Activated T-cell treated with anti-CD3 and anti-CD28 coated beads, Interleukin-2, amount 50 U/mL, for 48 hours (primary cell): ENCODE measurements at places on chromosomes 7 and 10.

DNA sequence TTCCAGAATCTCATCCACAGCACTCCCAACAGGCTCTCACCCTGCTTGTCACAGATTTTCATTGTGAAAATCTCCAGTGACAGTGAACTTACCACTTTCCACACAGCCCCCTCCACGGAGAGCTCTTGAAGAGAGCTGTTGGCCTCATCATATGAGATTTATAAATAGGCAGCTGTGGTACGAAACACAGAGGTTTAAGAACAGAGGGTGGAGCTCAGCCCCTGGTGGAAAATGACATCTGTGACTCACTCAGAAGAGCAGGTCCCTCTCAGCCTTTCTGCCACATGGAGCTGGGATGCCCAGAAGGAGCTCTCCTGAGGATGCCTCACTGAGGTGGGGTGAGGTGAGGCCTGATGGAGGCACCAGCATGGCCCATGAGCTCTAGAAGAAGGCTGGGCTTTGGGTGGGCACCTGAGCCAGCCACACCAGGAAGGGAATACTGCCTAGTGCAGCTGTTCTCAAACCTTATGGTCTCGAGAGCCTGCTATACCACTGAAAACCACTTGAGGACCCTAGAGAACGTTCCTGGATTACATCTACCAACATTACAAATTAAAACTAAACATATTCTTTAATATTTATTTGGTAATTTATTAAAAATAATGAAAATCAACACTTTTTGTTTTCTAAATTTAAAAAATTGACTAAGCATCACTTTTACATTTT is 25.8 kb upstream of the EEPD1 start:
- peak; percentile 38 for DNase-seq

DNA sequence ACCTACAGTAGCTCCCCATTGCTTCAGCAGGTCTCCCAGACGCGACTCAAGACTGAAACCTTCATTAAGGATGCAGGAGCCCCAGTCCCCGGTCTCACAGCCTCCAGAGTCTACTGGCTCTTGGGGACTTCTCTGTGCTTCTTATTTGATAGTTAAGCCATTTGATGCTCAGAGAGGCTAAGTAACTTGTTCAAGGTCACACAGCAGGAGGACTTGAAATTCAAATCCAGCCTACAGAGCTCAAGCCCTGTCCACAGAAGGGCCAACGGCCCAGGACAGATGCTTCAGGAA is 21.2 kb upstream of the ZMIZ1 start:
- DNase-seq: no peak

DNA sequence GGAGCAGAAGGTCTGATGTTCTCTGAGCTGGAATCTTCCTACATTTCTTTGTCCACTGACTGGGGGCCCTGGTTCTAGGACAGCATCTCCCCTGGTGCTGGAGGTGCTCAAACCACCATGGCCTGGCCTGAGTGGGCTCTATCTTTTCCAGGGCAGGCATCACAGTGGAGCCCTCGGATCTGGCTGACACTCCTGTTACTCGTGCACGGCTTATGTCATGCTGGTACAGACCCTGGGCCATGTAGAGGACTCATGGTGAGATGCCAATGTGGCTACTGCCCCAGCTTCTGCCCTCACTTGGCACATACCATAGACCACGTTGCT is 96.0 kb downstream of the HIPK2 start:
- DNase-seq: no peak

DNA sequence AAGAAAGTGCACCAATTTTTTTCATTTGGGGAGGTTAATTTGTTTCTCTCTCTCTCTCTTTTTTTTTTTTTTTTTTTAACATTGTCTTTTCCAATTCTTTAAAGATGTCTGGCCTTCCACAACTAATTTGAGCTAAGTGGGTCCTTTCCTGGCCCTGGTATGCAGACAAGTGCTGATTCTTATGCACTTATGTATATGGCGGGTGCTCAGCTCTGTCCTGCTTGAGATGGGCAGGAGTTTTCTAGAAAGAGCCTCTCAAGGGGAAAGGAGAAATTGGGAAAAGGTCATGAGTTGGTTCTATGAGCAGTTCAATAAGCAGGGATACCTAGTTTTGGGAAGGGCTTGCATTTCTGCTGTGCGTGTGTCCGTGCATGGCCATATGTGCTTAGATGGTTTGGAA is 67.8 kb upstream of the NPVF start:
- no peak for DNase-seq

DNA sequence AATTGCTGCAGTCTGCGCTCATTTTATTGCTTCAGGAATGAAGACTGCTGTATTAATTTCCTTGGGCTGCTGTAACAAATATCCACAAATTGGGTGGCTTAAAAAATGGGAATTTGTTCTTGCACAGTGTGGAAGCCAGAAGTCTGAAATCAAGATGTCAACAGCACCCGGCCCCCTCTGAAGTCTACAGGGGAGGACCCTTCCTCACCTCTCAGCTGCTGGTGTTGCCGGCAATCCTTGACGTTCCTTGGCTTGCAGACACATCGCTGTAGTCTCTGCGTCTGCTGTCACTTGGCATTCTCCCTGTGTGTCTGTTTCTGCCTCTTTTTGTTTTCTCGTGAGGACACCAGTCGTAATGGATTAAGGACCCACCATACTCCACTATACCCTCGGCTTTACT is 166.2 kb downstream of the PTPN20 start:
- DNase-seq: no peak

DNA sequence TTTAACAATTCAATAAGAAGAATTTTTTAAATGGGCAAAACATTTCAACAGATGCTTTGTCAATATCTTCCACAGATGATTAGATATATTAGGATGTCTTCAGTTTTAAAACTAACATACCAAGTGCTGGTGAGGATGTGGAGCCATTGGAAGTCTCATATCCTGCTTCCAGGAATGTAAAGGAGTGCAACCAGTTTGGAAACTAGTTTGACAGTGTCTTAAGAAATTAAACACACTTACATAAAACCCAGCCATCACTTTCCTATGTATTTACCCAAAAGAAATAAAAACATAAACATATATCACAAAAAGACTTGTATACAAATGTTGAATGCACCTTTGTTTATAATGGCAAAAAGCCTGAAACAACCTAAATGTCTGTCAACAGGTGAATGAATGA is 13.3 kb upstream of the AGK start:
- DNase-seq: no peak

DNA sequence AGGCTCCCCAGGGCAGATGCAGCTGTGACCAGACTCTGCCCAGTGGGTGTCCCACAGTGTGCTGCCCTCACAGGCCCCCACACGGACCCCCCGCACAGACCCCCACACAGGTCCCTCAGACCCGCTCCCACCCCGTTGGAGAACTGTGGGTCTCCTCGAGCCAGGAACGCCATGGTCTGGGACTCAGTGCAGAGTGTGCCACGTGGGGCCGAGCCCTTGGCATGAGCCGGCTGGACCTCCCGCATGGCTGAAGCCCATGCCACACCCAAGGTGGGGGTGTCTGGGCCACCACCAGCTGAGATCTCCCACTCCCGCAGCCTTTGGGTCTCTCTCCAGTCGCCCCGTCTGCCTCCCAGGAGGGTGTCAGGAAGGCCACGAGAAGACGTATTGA is 34.3 kb downstream of the JAKMIP3 start:
- DNase-seq: no peak

DNA sequence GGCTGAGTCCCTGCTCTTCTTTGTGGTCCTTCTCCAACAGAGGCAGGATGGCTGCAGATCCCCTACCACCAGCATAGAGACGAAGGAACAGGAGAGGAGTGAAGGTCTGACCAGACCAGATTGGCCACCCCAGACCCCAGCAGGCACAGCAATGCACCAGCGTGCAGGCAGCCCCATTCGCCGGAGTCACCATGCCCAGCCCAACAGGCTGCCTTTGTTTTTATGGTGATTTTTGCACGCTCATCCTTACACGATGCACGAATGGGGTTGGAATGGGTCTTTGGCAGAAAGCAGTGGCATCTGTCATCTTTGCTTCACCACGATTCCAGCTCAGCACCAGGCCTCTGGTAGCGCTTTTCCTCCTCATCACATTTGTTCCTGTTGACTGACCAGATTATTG is 427.6 kb downstream of the INHBA start:
- DNase-seq: no peak

GRCh38 chr7:77481615-77482014 is 55.5 kb upstream of the PTPN12 start:
- DNase-seq: no peak

GRCh38 chr10:70312972-70313371 is 29.2 kb upstream of the NPFFR1 start:
- DNase-seq: no peak

DNA sequence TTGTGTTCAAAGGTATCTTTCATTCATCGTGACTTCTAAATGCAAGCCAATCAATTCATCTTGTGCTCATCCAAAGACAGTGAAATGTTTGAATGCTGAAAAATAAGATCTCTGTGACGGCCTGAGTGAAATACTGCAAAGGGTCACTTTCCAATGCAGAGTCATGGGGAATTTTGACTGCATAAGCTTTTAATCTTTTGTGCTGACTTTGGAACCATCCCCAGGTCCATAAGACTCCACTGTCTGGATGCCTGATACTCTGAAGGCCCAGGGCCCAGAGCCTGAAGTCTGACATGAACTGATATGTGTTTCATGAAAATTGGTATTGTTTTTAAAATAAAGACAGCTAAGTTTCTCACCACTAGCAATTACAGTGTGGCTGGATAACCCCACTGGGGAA is 39.0 kb downstream of the PPP1R3C start:
- no peak for DNase-seq

DNA sequence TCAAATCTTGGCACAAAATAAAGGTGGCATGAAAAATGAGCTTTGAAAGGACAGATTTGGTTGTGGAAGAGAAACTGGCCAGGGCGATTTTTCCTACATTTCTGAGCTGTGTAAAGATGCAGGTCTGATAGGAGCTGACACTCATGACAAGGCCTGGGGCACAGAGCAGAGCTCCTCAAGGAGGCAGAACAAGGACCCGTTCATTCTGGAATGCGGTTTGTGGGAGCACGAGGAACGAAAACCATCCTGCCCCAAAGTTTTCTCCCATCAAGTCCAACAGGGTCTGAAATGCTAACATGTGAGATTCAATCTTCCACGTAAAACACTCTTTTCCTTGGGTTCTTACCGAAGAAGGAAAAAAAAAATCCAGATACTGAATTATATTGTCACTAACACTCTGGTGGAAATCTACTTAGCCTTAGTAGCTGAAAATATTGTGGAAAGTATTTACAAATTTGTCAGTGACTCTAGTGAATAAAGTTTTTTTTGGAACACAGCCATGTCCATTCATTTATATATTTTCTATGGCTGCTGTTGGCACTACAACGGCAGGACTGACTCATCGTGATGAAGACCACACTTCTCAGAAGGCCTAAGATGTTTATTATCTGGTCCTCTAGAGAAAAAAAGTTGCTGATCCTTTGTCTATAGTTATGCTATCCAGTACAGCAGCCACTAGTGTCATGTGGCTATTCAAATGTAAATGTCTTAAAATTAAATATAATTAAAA is 215.7 kb downstream of the BAMBI start:
- DNase-seq: no peak

GRCh38 chr10:60208676-60209269 is 180.9 kb downstream of the ANK3 start:
- DNase-seq: no peak

GRCh38 chr7:44615149-44615611 is 8.8 kb downstream of the OGDH start:
- DNase-seq: no peak
